ENCODE measurements at places on chromosomes 6 and 20. TPM values are rescaled to one million over a fixed set of nuclear protein-coding genes. Genes with fewer than 3 reads are reported as not detected.
A peak's percentile ranks its signal among the peaks of the same experiment; 100 is the strongest.

GRCh38 chr6:25872814-25873213 lies 1.2 kb downstream of the SLC17A3 start:
- no peaks in the 10 kb centered on the region for H3K36me3 ChIP-seq
- no peak for DNase-seq
- no peaks in the 10 kb centered on the region for H3K4me1 ChIP-seq
- H3K4me3 ChIP-seq = no peak overlapping the region
- H3K27me3 ChIP-seq = peaks cover 25% of the 10 kb centered on the region

- peaks cover 26% of the 10 kb centered on the region for H3K36me3 ChIP-seq
- DNase-seq = no peak
- no peaks in the 10 kb centered on the region for H3K4me1 ChIP-seq
- no peaks in the 10 kb centered on the region for H3K27me3 ChIP-seq
Measured at GRCh38 chr20:45028424-45029136, 62.3 kb downstream of the STK4 start.

DNA sequence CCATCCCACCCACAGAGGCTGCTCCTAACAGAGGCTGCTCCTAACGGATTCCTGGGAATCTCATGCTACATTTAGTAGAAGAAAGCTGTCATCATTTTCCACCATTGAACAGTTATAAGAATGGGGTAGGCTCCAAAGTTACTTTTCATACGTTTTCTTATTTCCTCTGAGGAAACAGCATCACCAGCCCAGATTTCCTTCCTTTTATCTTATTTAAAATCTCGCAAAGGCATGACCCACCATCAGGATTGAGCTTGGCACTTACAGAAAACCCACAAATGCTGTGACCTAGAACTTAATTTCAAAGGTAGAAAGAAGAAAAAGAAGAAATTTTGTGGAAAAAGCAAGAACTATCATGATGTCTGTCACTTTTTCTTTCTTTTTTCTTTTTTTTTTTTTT lies 168.0 kb downstream of the LY86 start:
- H3K27ac ChIP-seq = no peak overlapping the region
- H3K36me3 ChIP-seq = no peaks in the 10 kb centered on the region
- H3K27me3 ChIP-seq = peaks cover 3% of the 10 kb centered on the region
- H3K4me3 ChIP-seq = no peak overlapping the region

The BEND3 gene
- total RNA-seq = 4.4 TPM

DNA sequence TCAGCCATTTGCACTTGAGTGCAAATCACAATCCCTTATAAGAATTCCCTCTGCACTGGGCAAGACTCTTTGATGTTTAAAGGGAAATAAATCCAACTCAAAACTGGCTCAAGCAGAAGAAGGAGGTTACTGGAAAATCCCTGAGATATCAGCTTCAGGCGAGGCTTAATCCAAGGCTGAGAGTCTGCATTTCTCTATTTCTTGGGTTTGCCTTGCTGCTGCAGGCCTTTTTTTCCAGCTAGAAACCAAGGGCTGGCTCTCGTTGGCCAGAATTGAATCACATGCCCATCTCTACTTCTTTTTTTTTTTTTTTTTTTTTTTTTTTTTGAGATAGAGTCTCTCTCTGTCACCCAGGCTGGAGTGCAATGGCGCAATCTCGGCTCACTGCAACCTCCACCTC lies 11.7 kb downstream of the HCK start:
- no peak overlapping the region for H3K4me3 ChIP-seq
- H3K4me1 ChIP-seq = peaks cover 7% of the 10 kb centered on the region
- no peak overlapping the region for H3K27ac ChIP-seq
- peaks cover 37% of the 10 kb centered on the region for H3K27me3 ChIP-seq
- H3K36me3 ChIP-seq = no peaks in the 10 kb centered on the region

The PROKR2 gene
- not detected for total RNA-seq

GRCh38 chr6:146071781-146072180 lies 42.9 kb downstream of the GRM1 start:
- no peak overlapping the region for H3K27ac ChIP-seq
- H3K4me3 ChIP-seq = no peak overlapping the region
- no peaks in the 10 kb centered on the region for H3K4me1 ChIP-seq
- DNase-seq = no peak
- H3K36me3 ChIP-seq = no peaks in the 10 kb centered on the region

GRCh38 chr20:51267679-51268078 lies 244.8 kb upstream of the KCNG1 start:
- no peak overlapping the region for H3K27ac ChIP-seq
- DNase-seq = no peak
- no peaks in the 10 kb centered on the region for H3K36me3 ChIP-seq

- H3K4me1 ChIP-seq = peaks cover 32% of the 10 kb centered on the region
- H3K27me3 ChIP-seq = no peaks in the 10 kb centered on the region
- H3K36me3 ChIP-seq = no peaks in the 10 kb centered on the region
- no peak overlapping the region for H3K27ac ChIP-seq
- H3K4me3 ChIP-seq = no peak overlapping the region
Measured at GRCh38 chr6:6721606-6722005, 133.1 kb downstream of the LY86 start.

DNA sequence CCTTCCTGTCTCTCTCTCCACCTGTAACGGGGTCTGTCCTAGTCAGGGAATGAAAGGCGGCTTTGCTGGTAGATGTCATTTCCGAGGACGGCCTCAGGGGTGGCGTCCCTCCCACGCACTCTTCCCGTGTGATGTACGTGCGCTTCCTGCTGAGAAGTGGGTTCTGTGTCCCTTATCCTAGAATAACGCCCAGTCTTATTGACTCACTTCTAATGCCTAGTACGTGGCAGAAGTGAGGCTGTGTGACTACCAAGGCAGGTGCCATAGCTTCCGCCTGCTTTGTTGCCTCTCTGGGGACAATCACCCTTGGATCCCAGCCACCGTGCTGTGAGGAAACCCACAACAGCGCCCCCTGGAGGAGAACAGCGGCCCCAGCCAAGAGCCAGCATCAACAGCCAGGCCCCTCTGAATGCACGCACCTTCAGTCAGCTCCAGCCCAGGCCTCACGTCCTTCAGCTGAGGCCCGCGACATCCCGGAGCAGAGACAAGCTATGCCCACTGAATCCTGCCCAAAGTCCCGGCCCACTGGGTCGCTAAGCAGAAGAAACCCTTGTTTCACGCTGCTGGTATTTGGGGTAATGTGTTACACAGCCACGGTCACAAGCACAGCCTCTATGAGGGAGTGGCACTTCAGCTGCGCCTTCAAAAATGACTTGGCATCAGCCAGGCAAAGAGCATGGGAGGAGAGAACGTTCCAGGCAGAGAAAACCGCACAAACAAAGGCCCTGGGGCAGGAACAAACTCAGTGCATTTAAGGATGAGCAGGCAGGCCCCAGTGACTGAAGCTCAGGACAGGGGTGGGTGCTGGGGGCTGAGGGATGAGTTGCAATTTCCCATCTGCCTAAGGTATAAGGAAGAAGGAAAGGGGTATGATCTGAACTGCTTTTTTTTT lies 224.2 kb downstream of the NFATC2 start:
- H3K4me3 ChIP-seq = no peak overlapping the region
- H3K27me3 ChIP-seq = no peaks in the 10 kb centered on the region
- no peaks in the 10 kb centered on the region for H3K36me3 ChIP-seq
- no peak for DNase-seq
- H3K27ac ChIP-seq = no peak overlapping the region

The ZSCAN31 gene
- total RNA-seq = 6.2 TPM

DNA sequence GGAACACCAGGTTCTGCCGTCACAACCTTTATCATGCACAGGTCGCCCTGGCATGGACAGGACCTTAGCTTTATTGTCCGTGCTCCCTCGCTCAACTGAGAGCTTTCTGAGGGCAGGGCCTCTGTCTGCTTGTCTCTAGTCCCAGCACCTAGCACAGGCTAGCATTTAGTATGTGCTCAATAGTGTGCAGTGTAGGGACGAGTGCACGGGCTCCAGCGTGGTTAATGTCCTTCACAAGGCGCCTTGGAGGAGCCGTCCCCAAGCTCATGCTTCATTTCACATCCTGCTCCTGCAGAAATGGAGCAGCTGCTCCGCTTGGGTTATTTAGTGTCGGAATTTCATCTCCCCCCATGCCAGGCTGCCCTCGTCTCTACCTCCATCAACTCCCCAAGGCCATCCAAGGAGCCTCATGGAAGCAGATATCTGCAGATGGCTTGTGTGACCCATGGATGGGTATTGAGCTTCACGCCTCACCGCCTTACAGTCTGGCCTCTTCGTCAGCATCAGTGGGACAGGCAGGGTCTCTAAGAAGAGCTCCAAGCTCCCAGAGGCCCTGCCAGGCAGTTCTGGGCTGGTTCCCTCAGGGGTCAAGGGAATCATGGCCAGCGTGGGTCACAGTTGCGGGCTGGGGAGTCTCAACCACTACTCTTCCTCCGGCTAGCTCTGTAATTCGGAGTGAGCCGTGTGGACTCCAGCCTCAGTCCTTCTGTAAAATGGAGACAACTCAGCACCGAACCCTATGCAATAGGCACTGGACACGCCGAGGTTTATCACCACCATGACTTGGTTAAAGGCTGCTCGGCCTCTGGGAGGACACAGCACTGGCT lies 60.8 kb upstream of the APCDD1L start:
- H3K27me3 ChIP-seq = no peaks in the 10 kb centered on the region
- DNase-seq = no peak
- H3K27ac ChIP-seq = no peak overlapping the region
- peaks cover 26% of the 10 kb centered on the region for H3K4me1 ChIP-seq
- no peaks in the 10 kb centered on the region for H3K36me3 ChIP-seq
- no peak overlapping the region for H3K4me3 ChIP-seq

The ARFGEF3 gene
- 0.08 TPM for total RNA-seq

- H3K4me3 ChIP-seq = no peak overlapping the region
- H3K27ac ChIP-seq = no peak overlapping the region
- peaks cover 42% of the 10 kb centered on the region for H3K27me3 ChIP-seq
- H3K36me3 ChIP-seq = no peaks in the 10 kb centered on the region
Measured at GRCh38 chr6:33894438-33894837, 90.6 kb upstream of the MLN start.

DNA sequence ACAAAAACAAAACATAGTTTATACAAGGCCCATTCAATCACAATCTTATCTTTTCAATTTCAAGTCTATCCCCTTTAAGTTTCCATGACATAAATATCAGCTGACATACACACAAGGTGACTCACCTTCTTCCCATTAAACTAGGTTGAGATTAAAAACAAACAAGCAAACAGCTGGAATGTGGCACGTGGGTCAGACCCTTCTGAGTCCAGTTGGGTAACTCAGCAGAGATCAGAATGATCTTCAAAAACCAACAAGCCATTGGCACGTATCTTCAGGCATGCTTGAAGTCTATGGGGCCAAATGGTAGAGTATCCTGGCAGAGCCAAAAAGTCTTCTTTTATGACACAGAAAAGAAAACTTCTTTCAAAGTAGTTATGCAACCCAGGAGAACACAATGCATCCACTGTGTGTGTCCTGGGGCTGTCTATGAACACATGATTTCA lies 603.5 kb upstream of the CITED2 start:
- peak overlapping the region; percentile 96 for H3K27ac ChIP-seq
- peaks cover 3% of the 10 kb centered on the region for H3K36me3 ChIP-seq

The TNFRSF6B gene
- total RNA-seq = 0.84 TPM

DNA sequence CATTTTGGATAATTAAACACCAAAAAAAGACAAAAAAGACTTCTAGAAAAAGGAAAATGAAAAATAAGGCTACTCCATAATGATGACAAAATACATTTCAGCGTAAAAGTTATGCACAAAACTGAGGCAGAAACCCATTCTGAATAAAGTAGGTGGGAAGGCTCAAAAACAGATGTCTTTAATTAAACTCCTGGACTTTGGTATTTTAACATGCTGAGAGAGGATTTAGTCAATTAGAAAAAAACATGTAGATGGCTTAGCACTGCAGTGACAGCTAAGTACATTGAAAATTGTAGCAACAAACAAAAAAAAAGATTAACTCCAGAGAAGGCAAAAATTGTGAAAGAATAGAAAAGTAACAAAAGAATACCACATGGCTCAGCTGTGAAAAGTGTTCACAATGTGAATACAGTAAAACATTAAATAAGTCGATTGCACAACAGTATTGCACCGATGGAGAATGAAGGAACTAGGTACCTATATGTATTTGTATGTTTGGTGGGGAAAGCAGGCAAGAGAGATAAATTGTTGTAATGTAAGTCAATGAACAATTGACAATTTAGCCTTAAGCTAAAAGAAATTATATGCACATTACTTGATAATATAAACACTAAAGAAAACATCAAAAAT lies 59.5 kb downstream of the TBC1D32 start:
- H3K4me1 ChIP-seq = peaks cover 7% of the 10 kb centered on the region
- no peak overlapping the region for H3K27ac ChIP-seq
- no peaks in the 10 kb centered on the region for H3K27me3 ChIP-seq
- H3K36me3 ChIP-seq = peaks cover 29% of the 10 kb centered on the region

The CST5 gene
- total RNA-seq = not detected

The BTNL2 gene
- not detected for total RNA-seq

DNA sequence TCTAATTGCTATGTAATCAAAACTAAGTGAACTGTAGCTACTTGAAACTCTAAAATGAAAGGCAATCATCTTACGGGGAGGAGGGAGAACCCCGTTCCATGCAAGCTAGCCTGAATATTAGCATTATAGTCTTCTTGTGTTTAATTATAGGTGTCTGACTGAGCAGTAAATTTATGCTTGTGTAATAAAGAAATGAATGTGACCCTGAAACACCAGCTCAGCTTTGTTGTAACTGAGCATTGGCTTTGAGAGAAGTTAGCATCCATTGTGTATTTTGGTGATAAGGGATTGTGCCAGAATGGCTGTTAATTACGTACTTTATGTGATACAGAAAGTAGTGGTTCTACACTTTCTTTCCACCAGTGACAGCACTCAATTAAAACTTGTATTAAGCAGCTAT lies 86.9 kb downstream of the QKI start:
- no peak overlapping the region for H3K4me3 ChIP-seq
- peaks cover 39% of the 10 kb centered on the region for H3K4me1 ChIP-seq
- H3K36me3 ChIP-seq = peaks cover 6% of the 10 kb centered on the region
- H3K27ac ChIP-seq = no peak overlapping the region
- no peak for DNase-seq
- H3K27me3 ChIP-seq = no peaks in the 10 kb centered on the region

The FOXA2 gene
- not detected for total RNA-seq

- no peak overlapping the region for H3K27ac ChIP-seq
- H3K36me3 ChIP-seq = no peaks in the 10 kb centered on the region
- H3K4me3 ChIP-seq = no peak overlapping the region
- DNase-seq = no peak
- H3K4me1 ChIP-seq = no peaks in the 10 kb centered on the region
- H3K27me3 ChIP-seq = peaks cover 23% of the 10 kb centered on the region
Measured at GRCh38 chr6:151661509-151661908, 146.0 kb upstream of the ESR1 start.

DNA sequence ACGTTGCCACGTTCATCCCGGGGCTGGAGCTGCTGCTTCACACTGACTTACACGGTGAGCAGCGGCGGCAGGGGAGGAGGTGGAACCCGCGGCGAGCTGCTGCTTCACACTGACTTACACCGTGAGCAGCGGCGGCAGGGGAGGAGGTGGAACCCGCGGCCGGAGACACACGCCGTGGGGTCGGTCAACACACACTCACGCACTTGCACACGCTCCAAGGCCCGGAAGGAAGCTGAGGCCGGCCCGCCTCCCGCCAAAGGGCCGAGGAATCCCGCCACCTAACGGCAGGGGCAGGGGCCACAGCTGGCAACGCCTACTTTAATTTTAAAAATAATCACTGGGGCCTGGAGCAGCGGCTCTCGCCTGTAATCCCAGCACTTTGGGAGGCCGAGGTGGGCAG lies 94.4 kb upstream of the FOXC1 start:
- H3K27me3 ChIP-seq = no peaks in the 10 kb centered on the region
- no peak for DNase-seq
- H3K4me3 ChIP-seq = no peak overlapping the region
- H3K4me1 ChIP-seq = peaks cover 8% of the 10 kb centered on the region
- H3K27ac ChIP-seq = no peak overlapping the region

The SLC17A9 gene
- total RNA-seq = not detected

The COL21A1 gene
- total RNA-seq = 60.0 TPM

GRCh38 chr6:145151624-145152023 lies 583.7 kb downstream of the EPM2A start:
- no peak overlapping the region for H3K4me3 ChIP-seq
- H3K4me1 ChIP-seq = peaks cover 35% of the 10 kb centered on the region
- H3K27me3 ChIP-seq = no peaks in the 10 kb centered on the region
- H3K36me3 ChIP-seq = no peaks in the 10 kb centered on the region

Measured in osteocyte (in vitro differentiated cells).